ENCODE measurements at places on chromosomes 2 and 18.

DNA sequence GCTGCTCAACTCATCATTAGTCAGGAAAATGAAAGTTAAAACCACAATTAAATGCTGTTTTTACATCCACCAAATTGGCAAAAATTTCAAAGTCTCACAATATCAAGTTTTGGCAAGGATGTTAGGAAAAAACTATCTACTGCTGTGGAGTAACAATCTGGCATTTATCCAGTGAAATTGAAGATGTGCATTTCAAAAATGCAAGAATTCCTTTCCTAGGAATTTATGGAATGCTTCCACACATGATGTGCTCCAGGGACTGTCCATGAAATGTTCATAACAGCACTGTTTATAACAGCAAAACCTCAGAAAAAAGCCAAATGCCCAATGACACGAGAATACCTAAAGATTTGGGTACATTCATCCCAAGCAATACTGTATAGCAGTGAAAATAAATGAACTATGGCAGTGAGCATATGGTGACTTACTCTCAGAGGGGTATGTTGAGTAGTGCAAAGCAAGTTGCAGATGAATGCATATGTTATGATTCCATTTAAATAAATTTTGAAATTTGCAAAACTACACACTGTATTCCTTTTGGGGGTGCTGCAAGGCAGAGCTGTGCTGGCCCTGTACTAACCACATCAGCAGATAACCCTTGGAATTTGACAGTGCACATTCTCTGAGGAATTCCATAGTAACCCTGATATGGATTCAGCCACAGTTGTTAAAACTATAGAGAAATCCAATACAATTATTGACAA, 41.3 kb upstream of the GYPC start:
- DNase-seq = no peak

DNA sequence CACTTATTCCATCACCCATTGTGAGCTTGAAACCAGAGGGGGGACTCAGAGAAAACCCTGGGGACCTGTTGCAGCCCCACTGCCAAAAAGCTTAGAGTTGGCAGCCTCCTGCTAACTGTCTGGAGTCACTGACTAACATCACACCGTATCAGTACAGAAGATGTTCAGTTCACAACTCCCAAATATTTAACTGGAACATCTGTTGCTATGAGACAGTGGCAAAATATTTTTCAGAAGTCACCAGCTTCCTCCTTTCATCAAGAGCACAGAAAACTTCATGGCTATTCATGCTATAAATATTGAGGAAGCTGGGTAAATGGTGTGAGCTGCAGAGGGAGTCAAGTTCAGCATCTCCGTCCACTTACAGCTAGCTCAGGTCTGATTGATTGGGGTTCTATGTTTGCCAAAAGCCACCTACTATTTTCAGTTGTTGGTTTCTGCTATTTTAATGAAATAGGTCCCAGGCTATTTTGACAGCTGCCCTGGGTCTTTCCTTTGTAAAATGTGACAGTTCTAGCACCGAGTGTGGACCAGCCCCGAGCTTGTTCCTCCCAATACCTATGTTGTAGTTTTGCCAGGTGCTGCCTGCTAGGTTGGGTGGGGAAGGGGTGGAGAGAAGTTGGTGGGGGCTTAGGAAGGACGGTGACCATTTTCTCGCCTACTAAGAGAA, 9.8 kb downstream of the TUBB6 start:
- no peak for DNase-seq

DNA sequence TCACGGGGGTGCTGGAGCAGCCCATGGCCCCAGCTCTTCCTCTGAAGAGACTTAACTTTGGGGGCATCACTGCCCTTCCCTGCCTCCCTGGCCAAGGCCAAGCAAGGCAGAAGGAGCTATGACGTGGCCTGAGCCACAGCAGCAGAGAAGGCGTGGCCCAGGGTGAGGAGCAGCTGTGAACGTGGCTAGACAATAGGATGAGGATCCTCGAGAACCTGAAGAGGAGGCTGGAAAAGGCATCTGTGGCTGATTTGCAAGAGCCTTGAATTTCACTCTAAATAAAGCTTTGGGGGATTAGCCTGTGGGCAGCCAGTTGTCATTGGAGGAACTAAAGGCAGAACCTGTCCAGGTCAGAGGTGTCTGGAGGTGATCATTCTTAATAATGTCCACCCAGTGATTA, 652.9 kb upstream of the ID2 start:
- no peak for DNase-seq

DNA sequence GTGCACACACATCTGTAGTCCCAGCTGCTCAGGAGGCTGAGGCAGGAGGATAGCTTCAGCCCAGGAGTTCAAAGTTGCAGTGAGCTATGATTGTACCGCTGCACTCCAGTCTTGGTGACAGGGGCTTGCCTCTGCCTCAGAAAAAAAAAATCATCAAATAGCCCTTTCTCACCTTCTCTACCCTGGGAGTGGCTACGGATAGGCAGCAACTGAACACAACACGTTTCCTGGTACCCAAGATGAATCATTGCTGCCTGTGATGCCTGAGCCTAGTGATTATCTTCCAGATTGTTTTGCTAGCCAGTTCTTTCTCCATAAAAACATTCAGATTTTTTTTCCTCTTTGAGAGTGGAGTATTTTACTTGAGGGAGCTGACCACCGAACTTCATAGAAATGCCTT, 13.5 kb downstream of the INPP4A start:
- DNase-seq = no peak

GRCh38 chr18:56233595-56233994, 404.8 kb downstream of the TXNL1 start:
- no peak for DNase-seq

GRCh38 chr2:42328148-42328833, 32.7 kb downstream of the COX7A2L start:
- no peak for DNase-seq

- DNase-seq = no peak
Observed at GRCh38 chr18:27712066-27712465, 464.9 kb downstream of the CDH2 start.

DNA sequence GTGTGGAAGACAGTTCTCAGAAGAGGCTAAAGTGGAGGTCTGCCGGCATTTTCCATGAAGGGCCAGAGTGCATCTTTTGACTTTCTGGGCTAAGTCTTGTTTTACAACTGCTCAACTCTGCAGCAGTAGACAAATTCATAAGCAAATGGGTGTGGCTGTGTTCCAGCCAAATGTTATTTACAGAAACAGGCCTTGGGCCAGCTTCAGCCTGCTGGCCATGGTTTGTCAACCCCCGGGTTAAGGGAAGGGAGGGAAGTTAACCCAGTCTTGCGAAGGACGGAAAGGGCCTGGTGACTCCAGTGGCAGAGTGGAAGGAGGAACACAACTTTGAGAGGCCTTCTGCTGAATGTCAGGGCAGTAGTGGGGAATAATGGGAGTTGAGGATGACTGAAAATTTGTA, 34.3 kb upstream of the NCKAP5 start:
- DNase-seq = no peak

- DNase-seq = no peak
Observed at GRCh38 chr18:55384551-55385275, 203.3 kb downstream of the TCF4 start.

- no peak for DNase-seq
Observed at GRCh38 chr2:17756668-17757067, 2.7 kb downstream of the GEN1 start.

All from renal pelvis (tissue), 12 donors.